ENCODE measurements at places on chromosomes 7 and 10. TPM values are rescaled to one million over a fixed set of nuclear protein-coding genes. Genes with fewer than 3 reads are reported as not detected.

The PNPLA8 gene
- total RNA-seq, result 23.1 TPM

The FOXP2 gene
- not detected for total RNA-seq

The NUTM2E gene
- not detected for total RNA-seq

The TSPAN12 gene
- not detected for total RNA-seq

- DNase-seq, result no peak
These were observed 588.5 kb downstream of the TNS3 start for GRCh38 chr7:46993396-46993795.

DNA sequence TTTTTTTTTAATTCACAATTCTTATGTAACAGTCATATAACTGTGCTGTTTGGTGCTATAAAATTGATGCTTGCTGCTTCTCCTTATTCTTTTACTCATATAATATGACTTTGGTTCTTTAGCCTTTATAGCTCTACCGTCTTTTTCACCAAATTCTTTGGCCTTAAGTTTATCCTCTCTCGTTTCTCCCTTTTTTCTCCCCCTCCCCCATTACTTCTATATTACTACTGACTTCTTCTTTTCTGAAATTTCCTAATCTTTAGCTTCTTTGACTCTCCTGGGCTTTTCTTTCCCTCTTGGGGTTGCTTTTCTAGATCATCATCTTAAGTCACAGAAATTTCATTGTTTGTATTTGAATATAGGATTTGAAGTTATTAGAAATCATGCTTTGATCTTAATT, 3.8 kb downstream of the BCCIP start:
- no peak for DNase-seq

DNA sequence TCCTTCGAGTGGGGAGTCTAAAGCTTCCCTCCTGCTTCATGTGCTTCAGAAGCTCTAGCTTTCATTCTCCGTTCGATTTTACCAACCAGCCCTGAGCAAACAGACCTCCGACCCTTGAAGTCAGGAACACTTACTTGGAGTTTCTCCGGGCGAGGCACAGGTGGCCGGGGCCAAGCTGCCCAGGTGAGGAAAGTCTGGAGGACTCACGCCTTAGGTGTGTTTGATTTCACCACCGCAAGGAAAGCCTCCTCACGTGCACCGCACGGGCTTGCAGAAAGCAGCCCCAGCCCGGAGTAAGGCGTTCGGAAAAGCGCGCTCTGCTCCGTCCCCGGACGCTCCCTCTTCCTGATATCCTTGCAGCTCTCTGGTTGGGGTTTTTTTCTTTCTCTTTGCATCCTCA, 30.1 kb upstream of the CNPY1 start:
- DNase-seq, result no peak

- no peak for DNase-seq
These were observed 16.6 kb downstream of the TAS2R40 start for GRCh38 chr7:143238289-143238980.

DNA sequence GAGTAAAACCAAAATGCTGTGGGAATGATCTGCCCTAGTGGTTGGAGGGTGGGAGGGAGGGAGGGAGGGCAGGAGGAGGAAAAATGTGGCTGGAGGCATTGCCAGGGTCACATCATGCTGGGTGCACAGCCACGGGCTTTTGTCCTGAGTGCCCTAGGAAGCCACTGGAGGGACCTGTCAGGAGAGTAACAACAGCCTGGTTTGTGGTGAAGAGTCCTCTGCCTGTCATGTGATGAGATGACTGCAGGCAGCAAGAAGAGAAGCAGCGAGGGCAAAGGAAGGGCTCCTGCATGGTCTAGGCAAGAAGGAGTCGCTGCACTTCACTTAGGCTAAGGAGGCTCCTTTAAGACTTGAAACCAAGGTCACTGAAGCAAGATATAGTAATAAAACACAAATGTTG, 65.6 kb downstream of the PKD1L1 start:
- DNase-seq, result no peak

DNA sequence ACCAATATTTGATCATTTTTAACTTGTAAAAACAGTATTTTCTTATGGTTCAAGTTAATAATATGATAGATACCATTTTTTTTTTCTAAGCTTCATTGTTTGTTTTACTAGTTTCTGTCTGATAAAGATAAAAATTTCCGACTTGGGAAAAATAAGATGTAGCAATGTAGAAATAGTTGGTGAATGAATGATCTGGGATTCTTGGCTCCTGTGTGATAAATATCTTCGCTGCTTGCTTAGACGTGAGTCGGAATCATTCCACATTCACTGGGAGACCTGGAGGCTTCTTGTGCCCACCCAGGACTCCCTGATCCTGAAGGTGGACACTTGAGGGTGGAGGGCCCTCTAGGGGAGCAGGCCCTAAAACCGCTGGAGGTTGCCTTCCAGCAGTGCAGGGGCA, 47.9 kb downstream of the EXOC4 start:
- no peak for DNase-seq

GRCh38 chr7:94687810-94688209, 31.9 kb upstream of the SGCE start:
- DNase-seq, result no peak

GRCh38 chr7:40507166-40507565, 372.4 kb downstream of the SUGCT start:
- no peak for DNase-seq

- no peak for DNase-seq
These were observed 105.5 kb downstream of the ACTR3B start for GRCh38 chr7:152865011-152865410.

DNA sequence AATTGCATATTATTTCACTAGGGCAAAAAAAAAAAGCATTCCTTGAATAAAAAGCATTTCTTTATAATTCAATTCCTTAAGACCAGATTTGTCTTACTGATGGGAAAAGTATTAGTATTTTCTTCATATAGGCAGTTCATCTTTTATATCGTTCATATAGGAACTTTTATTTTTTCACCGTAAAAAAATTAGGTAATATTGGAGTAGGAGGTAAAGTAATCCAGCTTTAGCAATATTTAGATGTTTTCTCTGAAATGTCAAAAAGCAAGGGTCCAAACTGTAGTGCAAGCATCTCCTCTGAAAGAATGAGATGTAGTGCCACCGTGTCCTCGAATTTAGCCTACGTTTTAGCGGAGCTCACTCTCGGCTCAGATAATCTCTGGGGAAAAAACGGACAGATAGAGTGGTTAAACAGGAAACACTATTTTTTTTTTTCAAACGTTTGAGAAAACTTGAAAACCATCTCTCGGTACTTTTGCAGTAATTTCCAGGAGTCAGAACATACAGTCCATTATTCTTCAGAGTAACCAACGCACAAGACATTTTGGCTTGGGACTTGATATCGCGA, 5.5 kb upstream of the SPAG6 start:
- DNase-seq, result no peak

DNA sequence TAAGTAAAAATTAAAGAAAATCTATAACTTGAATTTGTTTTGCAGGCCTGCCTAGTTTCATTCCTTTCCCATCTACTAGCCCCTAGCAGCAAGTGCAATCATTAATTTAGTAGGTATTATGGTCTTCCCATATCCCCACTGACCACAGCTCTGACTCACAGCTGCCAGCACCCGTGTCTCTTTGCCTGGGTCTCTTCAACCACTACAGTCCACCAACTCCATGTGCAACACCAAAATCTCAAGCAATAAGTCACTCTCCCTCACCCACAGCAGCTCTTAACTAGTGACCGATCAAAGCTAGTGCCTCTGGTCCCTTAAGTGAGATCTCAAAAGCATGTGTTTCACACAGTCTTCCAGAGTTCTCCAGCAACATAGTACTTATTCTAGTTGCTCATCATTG, 26.0 kb upstream of the THSD7A start:
- DNase-seq, result no peak

- DNase-seq, result no peak
These were observed 2.4 kb downstream of the LMOD2 start for GRCh38 chr7:123658023-123658422.

DNA sequence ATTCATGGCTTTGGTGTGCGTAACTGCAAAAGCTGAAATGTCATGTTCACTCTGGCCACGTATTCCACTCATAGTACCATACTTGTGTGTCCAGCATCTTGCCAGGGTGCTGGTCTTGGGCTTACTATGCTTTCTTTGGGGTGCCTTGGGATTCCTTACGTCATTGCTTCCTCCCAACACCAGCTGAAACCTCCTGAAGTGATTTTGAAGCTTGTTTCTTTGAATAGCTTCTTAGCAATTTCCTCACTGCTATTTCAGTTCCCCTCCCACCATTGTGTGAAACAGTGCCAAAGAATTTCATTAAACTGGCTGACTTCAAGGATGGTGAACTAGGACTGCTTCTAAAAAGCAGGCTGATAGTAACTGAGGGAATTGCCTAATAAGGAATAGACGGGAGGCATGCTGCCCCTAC, 36.9 kb downstream of the ENTPD1 start:
- DNase-seq, result no peak

GRCh38 chr10:18350340-18350739, 210.1 kb downstream of the CACNB2 start:
- no peak for DNase-seq

- DNase-seq, result no peak
These were observed 2.0 kb downstream of the XRCC2 start for GRCh38 chr7:152673897-152674296.
